Fibroblast of skin of right quadriceps (primary cell): ENCODE measurements at places on chromosomes 3 and 15.

- DNase-seq, result no peak
Observed at GRCh38 chr15:74855857-74856256, 12.9 kb upstream of the ULK3 start.

DNA sequence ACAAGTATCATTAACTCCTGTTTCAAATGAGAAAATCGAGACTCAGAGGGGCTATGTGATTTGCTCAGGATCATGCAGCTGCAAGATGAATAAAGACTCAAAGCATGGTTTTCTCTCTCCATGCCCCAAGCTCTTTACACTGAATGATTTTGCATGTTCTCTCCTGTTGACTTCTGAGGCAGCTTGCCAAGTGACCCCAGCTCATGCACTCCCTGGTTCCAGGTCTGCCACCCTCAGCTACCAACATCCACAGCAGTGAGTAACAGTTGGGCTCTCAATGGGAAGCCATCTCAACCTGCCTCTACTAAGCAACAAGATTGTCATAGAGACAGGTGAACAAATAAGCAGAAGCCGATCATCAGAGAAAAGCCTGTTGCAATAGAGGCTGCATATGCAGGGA is 116.9 kb upstream of the GADL1 start:
- DNase-seq, result no peak

DNA sequence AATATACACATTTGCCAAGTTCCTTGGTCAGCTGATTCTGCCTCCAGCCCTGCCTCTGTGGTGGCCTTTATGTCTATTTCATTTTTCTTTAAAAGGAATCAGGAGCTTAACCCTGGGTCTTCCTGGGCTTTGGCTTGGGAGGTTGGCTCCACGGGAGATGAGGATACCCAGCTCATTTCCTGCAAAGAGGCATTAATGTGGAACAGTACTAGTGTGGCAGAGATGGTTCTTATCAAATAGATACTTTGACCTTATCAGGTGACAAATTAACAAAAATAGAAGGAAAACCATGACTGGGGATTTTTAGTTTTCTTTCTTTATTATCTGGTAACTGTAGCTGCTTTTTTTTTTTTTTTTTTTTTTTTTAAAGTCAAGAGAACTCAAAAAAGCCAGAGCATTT is 42.8 kb downstream of the BBS4 start:
- no peak for DNase-seq

GRCh38 chr3:157130467-157131251 is 29.3 kb downstream of the CCNL1 start:
- DNase-seq, result peak; percentile 66

GRCh38 chr3:135447483-135447882 is 518.0 kb upstream of the PPP2R3A start:
- no peak for DNase-seq

GRCh38 chr3:46844881-46845312 is 18.3 kb downstream of the MYL3 start:
- DNase-seq, result no peak

DNA sequence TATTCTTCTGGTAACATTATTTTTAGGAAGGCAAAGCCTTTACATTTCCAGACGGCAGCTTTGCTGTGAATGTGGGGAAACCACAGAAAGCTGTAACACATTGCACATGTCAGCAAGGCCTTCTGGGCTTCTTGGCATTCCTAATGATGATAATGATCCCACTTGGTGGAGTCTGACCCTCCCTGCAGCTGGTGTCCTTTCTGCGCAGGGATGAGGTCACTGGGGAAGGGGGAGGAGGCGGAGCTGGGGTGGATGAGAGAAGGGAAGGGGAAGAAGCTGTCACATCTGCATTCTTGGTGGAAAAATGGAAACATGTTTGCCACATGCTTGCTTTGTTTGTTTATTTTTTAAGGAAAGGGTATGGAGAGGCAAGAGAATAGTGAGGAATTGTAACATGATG is 68.6 kb downstream of the FILIP1L start:
- DNase-seq, result peak; percentile 99

DNA sequence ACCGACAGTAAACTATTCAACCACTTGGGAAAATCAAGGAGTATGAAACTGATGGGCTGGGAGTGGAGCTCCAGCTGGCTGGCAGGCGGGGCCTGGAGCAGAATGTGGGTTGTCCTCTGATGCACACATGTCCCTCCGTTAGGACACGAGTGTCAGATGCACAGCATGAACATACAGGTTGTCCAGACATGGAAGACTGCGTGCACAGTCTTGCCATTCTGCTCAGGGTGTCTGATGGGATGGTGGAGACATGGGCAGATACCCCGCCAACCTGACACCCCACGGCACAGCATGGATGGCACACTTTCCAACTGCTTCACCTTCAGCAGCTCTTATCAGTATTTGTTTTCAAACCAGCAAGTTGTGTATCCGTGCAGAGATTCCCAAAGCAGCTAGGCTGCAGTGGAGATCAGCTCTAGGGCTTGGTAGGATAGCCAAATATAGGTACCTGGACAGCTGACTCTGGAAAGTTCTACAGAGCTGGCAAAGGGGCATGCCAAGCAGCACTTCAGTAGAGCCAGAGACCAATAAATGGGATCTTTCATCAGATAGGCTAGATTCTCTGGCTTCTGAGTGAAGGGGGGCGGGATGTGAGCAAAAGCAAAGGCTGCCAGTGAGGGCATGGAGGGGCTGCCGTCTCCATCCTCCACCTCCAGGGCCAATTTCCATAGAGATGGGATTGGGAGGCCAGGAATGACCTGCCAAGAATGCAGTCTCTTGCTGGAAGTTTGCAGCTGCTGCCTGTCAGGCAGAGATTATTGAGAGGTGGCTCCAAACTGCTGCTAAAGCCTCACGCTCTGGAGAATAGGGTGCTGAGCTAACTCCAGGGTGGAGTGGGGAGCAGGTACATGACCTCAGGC is 47.2 kb upstream of the KY start:
- no peak for DNase-seq

GRCh38 chr3:64878362-64878761 is 190.6 kb upstream of the ADAMTS9 start:
- DNase-seq, result peak; percentile 20

GRCh38 chr15:75214293-75215096 is 12.8 kb downstream of the C15orf39 start:
- no peak for DNase-seq

DNA sequence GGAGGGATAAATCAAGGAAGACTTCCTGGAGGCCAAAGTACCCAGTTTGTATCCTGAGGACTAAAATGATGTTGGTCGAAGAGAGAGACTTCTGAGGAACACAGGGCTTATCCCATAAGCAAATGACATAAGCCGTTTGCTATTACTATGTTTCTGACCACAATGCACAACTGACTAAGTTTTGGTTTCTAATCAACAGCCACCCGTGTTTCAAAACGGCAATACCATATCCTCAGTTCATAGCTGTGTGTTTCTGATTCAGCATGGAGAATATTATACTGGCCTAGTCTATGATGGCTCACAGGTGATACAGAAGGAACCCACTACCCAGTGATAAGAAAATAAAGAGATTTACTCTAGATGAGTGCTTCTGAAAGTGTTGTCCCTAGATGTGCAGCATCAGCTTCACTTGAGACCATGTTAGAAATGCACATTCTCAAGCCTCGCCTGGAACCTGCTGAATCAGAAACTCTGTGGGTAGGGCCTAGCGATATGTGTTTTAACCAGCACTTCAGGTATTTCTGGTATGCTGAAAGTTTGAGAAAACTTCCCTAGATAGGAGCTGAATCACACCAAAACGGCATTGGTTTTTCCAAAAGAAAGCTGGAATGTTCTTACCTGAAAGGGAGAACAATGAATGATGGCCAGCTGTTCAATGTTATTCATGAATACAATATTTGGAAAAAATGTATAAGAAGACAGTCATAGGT is 639.7 kb upstream of the NR2F2 start:
- no peak for DNase-seq

DNA sequence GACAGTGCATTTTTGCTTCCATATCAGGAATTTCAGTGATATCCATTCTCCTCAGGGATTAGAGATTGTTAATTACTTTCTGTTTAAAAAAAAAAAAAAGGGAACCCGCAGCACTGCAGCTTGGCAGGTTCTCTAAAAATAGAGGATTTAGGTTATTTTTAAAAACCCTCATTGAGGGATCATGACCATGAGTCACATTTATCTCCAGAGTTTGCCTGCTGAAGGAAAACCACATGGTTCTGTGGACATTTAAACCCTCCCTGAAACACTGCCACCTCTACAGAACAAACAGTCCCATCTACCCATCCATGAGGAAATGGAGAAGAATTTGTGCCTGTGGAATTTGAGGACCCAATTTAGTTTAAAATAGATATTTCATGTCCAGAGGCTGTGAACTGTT is 66.2 kb upstream of the UBE2E1 start:
- peak; percentile 77 for DNase-seq

DNA sequence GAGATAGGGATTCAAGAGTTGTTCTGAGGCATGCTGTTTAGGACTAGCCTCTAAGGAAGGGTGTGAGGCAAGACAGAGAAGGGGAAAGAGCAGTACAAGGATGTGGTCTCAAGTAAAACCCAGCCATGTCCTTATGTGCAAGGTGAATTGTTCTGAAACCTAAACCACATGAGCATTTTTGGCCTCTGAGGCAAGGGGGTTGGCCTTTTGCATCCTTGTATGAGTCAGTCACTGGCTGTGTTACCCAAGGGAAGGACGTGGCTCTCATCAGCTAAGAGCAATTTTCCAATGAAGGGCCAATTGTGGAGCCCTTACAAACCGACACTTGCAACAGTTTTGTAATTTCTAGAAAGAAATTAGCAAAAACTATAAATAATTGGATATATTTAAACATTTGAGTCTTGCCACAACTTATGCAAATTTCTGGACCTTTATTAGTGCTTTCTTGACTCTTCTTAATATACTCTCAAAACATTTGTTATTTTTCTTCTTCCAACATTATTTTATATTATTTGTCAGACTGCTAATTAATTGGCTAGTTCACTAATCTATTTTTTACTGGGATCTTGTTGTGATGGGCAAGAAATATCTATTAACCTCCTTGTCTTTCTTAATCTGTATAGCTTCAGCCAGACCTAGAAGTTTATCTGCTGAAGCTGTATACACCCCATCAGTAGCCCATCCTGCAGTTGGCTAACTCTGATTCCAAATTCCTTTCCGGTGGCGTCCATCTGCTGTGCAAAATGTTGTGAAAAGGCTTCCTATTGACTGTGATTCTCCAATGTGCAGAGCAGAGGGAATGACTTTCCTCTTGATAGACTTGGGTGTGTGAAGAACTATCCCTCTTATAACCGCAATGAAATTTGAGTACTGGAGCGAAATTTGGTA is 97.7 kb upstream of the P2RY1 start:
- DNase-seq, result peak; percentile 68

GRCh38 chr3:101039285-101039684 is 46.1 kb upstream of the ABI3BP start:
- DNase-seq, result peak; percentile 28

DNA sequence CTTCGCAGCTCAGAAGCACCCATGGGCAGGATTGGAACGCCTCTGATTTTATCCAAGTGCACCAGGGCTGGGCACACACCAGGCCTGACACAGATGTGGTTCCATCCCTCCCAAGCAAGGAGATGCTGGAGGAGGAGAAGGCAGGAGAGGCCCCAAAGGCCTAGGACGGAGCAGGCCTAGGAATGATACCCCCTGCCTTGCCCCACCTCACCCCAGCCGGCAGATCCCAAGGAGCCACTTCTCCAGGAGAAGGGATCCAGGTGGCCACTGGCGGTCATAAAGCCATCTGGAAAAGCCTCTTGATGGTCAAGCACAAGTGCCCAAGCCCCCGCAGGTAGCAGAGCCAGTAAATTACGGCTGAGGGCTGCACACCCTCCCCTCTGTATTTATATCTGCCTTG is 211.8 kb downstream of the TBC1D2B start:
- no peak for DNase-seq

DNA sequence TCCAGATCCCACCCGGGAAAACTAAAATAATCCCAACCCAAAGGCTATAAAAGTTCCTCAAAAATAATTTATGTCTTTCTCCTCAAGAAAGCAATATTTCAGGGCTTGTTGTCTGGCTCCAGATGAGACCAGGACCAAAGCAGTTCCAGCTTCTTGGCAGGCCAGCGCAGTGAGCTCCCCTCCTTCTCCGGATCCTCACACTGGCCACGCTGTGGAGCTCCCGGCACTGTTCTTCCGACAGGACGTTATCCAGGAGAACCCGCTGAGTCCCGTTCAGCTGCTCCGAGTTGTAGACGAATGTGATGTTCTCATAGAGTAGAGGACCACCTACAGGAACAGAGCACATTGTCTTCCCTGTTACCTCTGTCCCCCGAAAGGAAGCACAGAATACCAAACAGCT is 146.3 kb downstream of the P3H2 start:
- DNase-seq, result no peak

DNA sequence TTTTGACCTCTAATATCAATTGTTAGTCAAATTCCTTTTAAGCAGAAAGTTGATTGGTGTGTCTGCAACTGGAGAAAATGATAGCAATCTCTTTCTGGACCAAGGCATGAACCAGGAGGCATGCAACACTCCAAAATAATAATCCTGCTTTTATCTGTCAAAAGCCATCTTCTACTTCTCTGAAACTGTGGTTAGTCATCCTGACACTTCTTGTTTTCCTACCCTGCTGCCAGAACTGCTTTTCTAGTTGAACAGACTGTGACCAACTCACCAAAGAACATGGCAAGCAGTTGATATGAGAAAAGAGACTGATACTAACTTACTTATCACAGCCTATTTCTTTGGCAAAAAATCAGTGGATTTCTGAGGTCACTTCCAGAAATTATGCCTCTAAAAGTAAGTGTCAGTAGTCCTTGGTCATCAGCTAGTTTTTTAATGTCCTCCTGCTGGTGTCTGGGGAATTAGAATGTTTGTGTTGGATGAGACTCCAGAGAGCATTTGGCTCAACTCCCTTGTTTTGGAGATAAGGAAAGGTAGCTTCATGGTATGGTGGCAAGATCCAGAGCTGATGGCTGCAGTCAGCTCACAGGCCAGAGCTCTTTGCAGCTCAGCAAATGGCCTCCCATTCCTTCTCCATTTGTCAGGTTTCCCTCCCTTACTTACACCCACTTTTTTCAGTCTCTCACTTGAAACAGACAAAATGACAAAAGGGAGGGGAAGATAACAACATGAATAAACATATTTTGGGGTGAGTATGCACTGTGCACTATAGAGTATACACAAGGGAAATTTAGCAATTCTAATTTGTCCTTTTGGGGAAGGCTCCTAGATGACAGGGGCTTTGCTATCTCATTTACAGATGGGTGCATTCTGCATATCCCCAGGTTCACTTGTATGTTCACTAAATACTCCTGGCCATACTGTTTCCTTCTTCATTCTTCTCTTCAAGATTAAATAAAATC is 7.0 kb downstream of the CRYGS start:
- DNase-seq, result no peak

GRCh38 chr3:196399485-196399945 is 32.7 kb downstream of the UBXN7 start:
- peak; percentile 50 for DNase-seq
